ENCODE measurements at places on chromosomes 5 and 9. TPM values are rescaled to one million over a fixed set of nuclear protein-coding genes. Genes with fewer than 3 reads are reported as not detected.

The ADAMTS16 gene
- not detected for polyA plus RNA-seq

The RNF208 gene
- 13.3 TPM for polyA plus RNA-seq

The GFRA3 gene
- 0.32 TPM for polyA plus RNA-seq

The GIN1 gene
- 2.6 TPM for polyA plus RNA-seq

The SLC24A2 gene
- not detected for polyA plus RNA-seq

The ARHGEF39 gene
- 4.0 TPM for polyA plus RNA-seq

The PSMD5 gene
- 15.8 TPM for polyA plus RNA-seq

The IL3 gene
- polyA plus RNA-seq: not detected

The DOCK2 gene
- 1.2 TPM for polyA plus RNA-seq

The STKLD1 gene
- polyA plus RNA-seq: 0.49 TPM

The RNF183 gene
- polyA plus RNA-seq: 2.3 TPM

The GPR21 gene
- 0.12 TPM for polyA plus RNA-seq

The HRH2 gene
- polyA plus RNA-seq: 0.18 TPM

All from esophagus (tissue), 2 donors.